Kidney epithelial cell (primary cell): ENCODE measurements at places on chromosomes 7 and 10.

- DNase-seq, result no peak
Measured at GRCh38 chr7:54354436-54354835, 187.7 kb upstream of the VSTM2A start.

DNA sequence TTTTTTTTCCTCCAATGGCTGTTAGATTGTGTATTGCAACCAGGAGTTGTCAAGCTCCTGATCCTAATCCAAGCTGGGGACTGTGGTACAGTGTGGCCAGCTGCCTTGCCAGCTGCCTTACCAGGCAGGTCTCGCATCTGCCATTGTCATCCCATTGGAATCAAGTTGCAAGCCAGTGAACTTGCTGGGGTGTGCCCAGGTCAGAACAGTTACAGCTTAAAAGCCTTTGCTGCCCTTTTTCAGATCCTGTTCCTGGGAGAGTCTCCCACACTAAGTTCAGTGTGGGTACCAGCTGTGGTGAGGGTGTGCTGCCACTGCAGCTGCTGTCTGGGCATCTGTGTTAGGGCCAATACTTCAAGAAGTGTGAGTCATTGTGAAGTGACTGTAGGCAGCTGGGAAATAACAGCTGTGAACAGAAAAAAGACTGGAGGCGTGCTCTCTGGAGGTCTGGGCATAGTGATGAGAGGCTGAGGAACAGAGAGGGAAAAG, 72.8 kb downstream of the CCNY start:
- DNase-seq, result peak; percentile 83

DNA sequence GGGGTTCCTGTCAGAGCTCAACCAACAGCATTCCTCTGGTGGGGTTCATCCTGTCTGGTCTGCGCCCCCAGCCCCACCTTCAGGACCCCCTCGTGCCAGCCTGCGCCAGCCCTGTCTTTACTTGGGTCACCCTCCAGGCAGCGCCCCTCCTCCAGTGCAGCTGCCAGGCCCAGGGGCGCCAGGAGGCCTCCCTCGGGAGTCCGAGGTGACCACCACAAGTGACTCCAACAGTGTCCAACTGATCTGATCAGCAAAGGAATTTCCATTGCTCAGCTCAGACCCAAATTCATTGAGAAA, 10.6 kb downstream of the WDR86 start:
- DNase-seq, result no peak

DNA sequence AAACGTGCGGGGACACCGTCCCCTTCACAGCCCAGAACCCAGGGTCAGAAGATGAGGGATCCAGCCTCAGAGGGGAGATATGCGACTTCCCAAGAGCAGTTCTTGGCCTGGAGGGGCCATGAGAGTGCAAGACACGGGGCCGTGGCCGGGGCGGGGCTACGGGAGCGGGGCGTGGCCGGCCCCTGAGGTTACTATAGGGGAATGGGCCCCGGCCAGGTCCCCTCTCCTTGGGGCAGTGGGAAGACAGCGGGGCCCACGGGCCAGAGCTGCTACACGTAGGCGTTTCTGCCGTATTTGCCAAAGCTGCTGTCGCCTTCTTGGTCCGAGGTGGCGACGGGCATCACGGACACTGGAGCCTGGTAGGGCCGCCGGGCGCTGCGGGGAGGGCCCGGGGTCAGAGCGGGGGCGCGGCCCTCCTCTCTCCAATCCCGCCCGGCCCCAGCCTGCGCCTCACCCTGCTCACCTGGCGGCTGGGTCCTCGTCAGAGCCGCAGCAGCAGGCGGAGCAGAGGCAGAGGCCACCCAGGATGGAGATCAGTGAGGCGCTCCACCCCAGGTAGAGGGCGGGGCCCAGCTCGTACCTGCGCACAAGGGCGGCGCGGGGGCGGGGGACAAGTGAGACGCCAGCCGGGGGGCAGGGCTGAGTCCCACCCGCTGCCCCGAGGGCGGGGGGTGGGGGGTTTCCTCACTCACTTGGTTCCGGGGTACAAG, 5.3 kb downstream of the CLDN15 start:
- DNase-seq, result no peak

DNA sequence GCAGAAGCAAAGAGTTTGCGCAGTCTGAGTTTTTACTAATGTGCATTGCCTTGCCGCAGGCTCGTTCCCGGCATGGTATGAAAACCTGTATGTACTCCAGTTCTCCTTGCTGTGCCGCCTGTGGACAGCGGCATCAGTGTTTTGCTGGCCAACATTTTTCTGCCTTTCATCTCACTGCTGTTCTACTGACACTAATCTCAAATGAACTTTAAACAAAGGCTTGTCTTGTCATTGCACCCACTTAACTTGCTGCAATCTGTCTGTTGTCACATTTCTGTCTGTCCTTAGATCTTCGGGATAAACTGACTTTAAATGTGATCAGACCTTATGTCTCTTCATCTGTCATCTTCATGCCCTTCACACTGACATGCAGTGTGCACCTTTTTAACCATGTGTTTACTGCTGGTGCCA, 71.7 kb upstream of the ZNRF2 start:
- DNase-seq, result no peak

GRCh38 chr10:124649214-124649613, 95.0 kb downstream of the FAM53B start:
- no peak for DNase-seq

DNA sequence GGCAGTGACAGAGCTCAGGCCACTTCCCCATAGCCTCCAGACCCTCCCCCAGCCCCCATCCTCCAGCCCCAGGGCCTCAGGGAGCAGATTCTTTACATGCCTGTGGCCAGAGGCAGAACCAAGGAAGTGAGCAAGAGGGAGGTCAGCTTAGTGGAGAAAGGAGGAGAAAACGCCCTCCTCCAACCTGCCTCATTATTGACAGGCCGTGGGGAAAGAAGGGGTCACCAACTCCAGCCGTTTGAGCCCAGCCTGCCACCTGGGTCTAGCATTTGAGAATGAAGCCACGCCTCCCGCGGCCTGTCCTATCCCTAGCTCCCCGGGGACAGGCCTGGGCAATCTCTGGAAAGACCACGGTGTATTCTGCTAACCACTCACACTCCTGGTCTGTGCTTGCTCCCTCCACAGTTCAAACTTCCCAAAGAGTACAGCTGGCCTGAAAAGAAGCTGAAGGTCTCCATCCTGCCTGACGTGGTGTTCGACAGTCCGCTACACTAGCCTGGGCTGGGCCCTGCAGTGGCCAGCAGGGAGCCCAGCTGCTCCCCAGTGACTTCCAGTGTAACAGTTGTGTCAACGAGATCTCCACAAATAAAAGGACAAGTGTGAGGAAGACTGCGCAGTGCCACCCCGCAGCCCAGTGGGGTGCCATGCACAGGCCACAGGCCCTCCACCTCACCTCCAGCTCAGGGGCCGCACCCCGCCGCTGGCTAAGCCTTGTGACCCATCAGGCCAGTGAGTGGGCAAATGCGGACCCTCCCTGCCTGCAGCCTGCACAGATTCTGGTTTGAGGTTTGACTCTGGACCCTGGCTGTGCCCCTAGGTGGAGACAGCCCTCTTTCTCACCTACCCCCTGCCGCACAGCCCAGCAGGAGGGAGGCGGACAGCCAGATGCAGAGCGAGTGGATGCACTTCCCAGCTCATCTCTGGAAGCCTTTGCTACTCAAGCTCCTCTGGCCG, 14.3 kb upstream of the TRIM8 start:
- DNase-seq, result peak; percentile 95

- DNase-seq, result peak; percentile 92
Measured at GRCh38 chr7:17690030-17690429, 250.3 kb downstream of the SNX13 start.

- no peak for DNase-seq
Measured at GRCh38 chr7:15685358-15686294, 857 bp downstream of the MEOX2 start.

DNA sequence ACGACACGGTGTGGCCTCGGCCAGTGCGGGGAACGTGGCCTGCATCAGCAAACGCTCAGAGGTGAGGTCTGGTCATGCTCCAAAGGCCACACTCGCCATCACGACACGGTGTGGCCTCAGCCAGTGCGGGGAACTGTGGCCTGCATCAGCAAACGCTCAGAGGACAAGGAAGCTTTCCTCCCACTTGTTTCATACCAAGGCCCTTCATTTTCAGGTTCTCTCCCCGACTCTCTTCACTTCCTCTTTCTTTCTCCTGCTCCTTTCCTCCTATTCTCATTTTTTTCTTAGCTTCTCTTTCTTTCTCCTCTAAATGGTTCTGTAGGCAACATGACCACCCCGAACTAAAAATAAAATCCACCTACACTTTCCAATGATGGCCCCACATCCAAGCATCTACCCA, 384.4 kb upstream of the SHH start:
- DNase-seq, result no peak

DNA sequence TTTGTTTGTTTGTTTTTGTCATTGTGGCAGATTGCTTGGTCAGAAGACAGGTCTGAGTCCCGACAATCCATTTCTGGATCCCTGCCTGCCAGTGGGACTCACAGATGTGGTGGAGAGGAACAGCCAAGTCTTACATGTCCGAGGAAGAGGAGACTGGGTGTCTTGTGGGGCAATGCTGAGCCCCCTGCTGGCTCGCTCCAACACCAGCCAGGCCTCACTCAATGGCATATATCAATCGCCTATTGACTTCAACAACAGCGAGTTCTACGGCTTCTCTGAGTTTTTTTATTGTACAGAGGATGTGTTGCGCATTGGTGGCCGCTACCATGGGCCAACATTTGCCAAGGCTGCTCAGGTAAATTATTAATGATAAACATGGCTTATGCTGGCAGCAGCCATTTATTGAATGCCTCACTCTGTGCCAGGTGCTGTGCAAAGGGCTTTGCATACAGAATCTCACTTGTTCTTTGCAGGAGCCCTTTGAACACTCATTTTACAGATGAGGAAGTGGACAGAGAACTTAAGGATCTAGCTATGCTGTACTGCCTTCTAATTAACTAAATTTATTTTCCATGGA, 33.3 kb downstream of the COX15 start:
- DNase-seq, result no peak

DNA sequence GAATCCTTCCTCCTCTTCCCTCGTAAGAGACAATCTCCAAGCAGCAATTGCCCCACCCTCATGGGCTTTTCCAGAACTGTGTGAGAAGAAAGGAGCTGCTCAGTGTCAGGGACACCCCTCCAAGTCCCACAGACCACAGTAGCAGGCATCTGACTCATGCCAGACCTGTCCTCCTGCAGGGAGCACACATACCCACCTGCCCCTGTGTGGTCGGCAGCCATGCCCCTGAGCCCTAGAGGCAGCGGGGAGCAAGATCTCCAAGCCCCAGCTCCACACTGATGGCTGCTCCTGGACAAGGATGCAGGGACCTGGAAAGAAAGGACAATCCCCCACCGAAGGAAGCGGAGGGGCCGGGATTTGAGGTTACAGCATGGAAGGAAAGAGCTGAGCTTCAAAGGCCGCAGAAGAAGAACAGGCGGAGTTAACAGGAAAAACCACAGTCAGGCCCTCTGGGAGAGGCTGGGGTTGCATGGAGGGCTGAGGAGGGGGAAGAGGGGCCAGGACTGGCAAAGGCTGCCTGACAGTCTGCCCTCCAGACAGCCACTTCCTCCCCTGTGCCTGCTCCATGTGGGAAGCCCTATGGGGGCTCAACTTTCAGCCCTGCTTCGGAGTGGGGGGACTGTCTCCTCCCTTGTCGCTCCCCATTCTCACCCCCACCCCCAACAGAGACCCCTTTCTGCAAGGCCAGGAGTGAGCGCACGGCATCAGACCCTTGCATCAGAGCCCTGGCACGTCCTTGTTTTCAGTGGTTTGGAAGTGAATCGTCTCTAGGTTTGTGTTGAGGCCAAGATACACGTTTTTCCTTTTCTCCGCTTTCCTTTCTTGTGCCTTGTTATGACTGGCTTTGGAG, 46.8 kb downstream of the ASB13 start:
- DNase-seq, result no peak

DNA sequence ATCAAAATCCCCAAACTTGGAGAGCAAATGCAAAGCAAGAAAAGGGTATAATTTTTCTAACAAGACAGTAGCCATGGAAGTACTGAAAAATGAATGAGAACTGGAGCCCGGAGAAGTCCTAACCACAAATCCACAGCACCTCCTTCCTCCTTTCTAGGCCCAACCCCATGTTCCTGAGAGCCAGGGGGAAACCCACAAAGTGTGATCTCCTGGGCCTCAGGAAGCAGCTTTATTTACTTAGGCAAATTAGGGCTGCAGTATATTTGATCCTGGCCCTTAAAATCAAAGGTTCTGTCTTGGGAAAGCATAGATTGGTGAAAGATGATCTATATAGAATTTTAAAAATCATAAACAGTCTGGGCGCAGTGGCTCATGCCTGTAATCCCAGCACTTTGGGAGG, 103.0 kb downstream of the DOCK4 start:
- DNase-seq, result no peak

- DNase-seq, result no peak
Measured at GRCh38 chr7:71668572-71668971, 536.6 kb downstream of the GALNT17 start.

DNA sequence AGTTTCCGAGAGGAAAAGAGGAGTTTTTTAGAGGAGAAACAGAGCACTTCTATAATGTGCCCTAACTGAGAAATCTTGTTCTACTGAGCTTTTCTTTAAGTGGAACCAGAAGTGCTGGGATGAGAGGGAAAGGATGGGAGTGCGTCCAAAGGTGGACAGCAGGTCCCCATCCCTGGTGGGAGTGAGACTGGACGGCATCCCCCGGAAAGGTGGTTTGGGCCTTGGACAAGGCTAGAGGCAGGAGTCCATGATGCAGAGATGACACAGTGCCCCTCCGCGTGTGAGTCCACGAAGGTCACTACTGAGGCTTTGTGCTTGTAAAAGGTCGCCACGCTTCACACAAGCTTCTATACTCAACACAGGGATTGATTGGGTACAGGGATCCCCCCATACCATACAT, 6.1 kb upstream of the EN2 start:
- no peak for DNase-seq

DNA sequence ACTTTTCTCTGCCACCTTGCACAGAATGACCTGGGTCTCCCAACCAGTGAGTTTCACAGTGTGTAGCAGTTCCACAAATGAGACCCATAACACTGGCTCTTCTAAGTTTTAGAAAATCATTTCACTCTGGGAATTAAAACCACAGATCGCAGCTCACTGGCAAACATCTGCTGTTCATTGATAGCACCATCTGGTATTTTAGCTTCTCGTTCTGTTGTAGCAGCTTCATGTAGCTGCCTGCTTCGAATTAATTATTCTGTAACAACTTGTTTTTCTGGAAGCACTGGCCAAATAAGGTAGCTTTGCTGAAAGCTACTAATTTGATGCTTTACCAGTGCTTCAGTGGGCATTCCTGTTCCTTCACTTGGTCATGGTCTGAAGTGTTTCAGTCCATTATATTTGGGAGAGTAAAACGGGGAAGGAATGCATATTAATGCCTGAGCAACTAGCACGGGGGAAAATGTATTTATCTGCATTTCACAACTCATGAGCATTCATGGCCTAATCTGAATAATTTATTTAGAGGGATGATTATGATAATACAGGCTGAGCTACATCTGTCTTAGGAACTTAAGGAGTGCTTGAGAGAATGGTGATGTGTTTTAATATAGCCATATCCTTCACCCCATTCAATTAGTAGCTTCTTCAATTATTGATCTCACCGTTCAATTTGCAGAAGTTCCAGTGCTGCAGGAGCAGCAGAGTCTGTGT, 447.4 kb downstream of the XPNPEP1 start:
- no peak for DNase-seq
